Anterior cingulate cortex (tissue), 58 donors: ENCODE measurements at places on chromosomes 3 and 15.

- no peak for DNase-seq
These were observed 1.4 kb downstream of the CD200R1 start for GRCh38 chr3:112973325-112974177.

- no peak for DNase-seq
These were observed 612.7 kb downstream of the TBL1XR1 start for GRCh38 chr3:176584413-176585176.

GRCh38 chr3:161222662-161223061, 1.6 kb downstream of the NMD3 start:
- DNase-seq: no peak

DNA sequence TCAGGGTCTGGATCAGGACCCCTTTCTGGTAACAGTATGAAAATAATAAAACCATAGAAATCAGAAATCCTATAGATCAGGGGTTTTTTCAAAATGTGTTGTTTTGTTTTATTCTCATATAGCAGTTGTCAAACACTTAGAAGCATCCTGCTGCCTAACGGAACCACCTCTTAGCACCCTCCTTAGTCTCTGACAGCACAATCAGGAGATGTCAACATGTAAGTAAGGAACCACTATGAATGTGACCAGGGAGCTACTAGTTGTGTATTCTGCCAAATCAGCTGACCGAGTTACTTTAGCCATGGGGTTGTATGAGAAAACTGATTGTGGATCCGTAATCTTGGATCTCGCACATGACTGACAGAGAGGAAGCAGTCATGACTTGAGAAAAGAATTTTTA, 22.2 kb downstream of the CCDC39 start:
- no peak for DNase-seq

DNA sequence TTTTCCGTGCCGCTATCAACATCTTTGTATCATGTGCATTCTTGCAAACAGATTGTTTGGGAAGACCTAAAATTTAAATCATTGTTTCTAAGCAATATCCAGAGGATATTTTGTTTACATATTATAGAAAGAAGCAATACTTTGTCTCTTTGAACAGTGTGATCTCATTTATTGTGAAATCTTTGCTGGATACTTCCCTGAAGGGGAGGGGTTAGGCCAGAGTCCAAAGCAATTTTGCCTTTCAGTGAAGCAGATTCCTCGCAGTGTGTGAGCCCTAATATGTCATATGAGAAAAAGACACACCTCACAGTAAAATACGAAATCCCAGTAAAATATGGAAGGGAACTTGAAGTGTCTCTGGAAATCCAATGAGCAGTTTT, 158.7 kb upstream of the SLCO3A1 start:
- no peak for DNase-seq

DNA sequence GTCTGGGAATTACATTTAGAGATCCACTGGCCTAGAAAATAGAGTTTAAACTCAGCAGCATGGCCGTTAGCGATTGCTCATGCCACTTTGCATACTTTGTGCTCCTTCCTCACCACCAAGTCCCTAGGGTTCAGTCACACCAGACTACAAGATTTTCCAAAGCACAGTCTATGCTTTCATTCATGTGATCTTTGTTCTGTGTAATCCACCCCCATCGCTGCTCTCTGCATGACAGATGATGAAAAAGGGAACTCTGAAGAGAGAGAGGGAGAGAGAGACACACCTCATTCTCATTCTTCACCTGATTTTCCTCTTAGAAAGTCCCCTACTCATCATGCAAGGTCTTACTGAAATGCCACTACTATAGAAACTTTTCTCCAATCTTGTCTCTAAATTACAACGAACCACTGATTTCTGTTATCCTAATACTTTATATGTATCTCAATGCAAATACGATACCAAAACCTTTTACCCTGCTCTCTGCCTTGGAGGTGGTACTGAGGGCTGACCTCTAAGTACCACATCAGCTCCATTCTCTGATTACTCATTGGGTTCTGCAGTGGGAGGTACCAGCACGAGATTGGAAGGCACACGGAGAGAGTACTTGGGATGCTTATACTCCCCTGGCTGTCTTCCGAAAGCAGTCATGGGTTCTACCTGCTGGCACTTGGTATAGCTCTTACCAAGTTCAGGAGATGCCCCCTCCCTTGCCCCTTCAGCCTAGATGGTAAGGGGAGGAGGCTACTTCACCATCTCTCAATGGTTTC, 1.1 kb upstream of the PARP15 start:
- no peak for DNase-seq

DNA sequence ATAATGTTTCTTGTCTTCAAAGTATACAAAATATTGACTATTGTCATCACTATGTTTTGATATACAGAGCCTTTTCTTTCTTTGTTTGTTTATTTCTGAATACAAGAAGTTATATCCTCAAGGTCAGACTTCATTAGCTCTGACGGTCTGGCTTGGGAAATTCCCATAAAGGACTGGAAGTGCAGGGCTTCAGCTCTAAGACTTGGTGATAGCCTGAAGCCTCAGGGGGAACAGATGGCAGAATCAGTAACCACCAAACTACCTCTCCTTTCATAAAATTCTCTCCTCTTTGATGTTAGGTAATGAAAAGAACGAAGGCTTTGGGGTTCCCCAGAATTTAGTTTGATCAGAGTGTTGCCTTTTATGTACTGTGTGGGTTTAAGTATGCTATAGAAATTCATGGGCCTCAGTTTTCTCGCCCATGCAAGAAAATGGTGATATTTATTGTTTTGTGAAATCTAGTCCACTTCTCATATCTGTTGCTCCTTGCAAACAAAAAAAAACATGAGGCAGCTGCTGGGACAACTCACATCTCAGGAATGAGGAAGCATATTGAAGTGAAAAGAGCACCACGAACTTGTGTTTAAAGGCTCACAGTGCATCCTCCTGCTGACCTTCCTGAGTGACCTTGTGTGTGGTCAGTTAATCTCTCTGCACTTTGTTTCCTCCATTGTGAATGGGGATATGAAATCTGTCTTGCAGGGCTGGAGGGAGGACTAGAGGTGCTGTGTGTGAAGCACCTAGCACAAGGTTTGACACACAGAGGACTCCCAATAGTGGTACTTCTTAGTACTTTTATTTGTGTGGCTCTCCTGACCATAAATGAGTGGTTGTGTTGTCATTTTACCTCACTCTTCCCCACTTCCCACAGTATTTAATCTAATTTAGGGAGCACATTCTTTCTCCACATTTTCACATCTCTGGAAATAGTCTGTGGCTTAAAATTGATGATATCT, 569.8 kb upstream of the IL12A start:
- no peak for DNase-seq

DNA sequence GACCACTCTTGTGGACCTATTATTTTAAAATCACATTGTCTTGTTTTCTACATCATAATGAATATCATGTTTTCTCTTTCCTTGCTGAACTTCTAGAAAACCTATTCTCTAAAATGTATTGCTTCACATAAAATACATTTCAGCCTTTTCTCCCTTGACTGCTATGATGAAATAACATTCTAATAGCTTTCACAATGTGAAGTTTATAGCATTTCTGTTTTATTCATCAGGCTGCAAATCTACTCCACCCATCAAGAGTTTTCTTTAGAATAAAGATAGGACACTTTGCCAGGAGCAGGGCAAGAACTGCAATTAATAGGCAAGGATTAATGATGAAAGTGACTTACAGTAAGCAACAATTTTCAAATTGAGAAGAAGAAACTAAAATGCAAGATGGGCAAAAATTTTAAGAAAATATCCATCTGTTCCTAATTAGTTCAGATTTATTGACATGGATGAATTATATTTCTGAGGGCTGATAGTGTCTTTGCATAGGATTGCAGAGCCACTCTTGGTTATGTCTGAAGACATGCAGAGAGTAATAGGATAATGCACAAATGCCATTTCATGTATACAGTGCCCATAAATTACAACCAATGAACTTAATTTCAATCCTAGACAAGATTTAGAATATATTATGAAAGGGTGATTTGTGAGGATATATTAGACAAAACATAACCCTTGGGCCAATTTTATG, 21.7 kb downstream of the LEKR1 start:
- DNase-seq: no peak

DNA sequence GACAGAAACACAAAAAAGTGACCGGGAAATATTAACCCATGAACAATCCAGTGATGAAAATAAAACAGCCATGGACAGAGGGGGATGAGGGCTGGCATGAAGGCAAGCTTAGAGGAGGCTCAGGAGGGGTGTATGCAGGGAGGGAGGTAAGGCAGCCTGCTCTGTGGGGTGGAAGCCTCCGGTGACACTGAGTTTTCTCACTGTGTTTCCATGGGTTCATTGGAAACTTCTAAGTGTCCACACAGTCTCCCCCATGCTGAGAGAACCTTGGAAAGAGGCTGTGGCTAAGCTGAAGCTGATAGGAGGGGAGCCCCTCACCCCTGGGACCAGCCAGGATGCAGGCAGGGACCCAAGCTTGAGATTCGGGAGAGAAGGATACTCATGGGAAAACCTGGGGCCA, 6.8 kb upstream of the SKOR1 start:
- DNase-seq: no peak

GRCh38 chr3:39569095-39569494, 101.6 kb downstream of the MOBP start:
- no peak for DNase-seq

DNA sequence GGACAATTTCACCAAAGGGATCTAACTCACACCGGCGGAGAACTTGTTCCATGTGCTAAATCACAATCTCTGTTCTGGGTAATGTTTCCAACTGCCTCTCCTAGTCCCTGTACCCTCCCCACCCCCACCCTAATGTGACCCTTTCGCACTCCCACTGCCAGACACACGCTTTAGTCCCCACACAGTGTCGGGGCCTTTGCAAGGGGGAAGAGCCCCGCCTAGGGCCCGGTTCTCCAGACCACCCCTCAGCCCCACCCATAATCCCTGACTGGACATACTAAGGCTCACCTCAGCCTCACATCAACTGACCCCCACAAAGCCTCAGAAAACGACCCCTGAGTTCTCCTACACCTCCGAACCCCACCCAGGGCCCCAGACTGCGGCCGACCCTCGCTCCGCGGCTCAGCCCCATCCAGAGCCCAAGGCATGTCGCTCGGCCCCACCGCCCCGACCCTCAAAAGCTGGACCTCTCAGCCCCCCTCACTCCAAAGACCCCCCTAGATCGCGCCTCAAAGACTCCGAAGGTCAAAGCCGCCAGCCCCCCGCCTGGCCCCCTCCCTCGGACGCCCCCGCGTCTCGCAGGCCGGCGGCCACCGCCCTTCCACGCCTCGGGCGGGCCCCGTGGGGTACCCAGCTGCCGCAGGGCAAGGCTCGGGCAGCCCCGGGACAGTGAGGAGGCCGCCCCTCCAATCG, 72.0 kb upstream of the MAP4 start:
- peak; percentile 47 for DNase-seq

DNA sequence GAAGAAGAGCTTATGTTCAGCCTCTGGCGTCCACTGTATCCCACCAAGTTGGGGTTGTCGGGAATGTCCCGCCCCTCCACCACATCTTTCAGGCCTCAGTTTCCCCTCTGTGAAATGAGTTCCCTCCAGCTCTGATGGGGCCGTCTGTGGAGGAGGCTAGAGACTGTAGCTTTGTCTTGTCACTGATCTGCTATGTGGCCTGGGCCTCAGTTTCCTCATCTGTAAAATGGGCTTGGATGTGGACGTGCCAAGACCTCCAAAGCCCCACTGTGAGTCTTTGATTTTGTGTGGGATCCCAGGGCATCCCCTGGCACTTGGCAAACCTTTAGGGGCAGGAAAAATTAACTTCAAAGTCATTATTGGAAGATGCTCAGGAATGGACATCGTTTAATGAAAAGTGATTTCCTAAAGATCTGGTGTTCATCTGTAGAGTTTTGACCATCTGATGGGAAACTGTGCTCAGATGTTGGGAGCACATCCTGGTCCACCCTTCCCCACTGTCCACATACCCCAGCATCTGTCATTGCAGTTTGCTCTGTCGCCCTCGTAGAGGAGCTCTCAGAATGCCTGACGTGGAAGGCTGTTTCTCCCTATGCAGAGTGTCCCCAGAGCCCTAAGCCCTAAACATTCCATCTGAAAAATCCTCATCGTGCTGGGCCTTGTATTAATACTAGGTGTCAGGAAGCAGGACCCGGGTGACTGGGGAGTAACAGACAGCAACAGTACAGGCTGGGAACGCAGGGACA, 28.5 kb downstream of the SLC6A6 start:
- DNase-seq: no peak

DNA sequence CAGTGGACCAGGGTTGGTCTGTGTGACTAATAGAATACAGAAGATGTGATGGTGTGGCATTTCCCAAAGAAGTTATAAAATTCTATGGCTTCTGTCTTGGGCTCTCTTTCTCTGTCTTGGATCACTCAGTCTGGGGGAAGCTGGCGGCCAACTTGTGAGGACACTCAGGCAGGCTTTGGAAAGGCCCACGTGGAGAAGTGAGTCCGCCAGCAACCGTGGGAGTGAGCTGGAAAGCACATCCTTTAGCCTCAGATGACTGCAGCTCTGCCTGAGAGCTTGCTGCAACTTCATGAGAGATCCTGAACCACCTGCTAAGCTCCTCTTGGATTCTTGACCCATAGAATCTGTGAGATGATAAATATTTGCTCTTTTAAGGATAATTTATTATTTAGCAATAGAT, 72.0 kb upstream of the RASGRP1 start:
- DNase-seq: peak; percentile 43

DNA sequence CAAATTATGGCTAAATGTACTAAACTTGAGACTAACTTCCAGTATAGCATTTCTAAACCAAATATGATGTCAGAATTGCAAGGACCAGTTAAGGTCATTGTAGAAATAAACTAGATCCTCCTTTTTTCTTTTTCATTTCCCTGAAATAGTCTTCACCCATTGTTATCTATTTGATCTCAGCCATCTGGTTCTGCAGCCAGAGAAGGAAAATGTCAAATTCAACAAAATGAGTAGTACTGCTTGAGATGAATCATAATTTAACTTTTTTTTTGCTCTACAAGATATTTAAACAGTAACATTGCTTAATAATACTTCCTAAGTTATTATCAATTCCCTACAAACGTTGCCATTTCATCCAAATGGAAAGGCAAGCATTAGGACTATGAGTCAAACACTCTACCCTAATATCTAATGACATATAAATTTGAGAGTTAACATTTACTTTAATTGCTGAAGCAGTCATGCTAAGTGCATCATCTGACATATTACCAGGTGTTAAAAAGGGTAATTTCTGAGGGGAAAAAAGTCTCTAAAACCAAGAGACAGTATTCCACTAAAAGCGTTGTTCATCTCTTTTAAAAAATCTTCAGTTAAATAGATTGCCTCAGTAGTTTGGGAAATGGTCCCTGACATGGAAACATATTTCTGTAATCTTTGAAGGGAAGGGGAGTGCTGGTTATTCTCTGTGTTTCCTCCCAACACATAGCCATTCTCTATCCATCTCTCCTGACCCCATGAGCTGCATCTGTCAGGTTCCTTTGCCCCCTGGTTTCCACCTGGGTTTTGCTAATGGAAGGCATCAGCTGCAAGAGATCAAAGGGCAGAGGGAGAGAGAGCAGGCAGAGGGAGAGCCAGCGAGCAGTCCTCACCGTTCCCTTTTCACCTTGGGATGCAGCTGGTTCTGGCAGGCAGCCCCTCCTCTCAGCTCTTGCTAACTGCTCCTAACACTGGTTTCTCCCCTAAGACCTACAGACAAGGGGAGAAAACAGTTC, 138.5 kb downstream of the ARPP21 start:
- DNase-seq: no peak

DNA sequence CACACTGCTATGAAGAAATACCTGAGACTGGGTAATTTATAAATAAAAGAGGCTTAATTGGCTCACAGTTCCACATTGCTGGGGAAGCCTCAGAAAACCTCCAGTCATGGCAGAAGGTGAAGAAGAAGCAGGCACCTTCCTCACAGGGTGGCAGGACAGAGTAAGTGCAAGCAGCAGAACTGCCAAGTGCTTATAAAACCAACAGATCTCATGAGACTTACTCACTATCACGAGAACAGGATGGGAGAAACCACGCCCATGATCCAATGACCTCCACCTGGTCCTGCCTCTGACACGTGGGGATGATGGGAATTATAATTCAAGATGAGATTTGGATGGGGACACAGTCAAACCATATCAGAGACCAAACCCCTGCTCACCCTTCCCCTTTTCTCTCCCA, 75.0 kb downstream of the TRIM69 start:
- DNase-seq: no peak
